ENCODE measurements at places on chromosomes 3 and 15. TPM values are rescaled to one million over a fixed set of nuclear protein-coding genes. Genes with fewer than 3 reads are reported as not detected.

The SLC35A5 gene
- 26.7 TPM for total RNA-seq

The PPP1R14D gene
- not detected for total RNA-seq

The CTDSPL gene
- total RNA-seq: 38.8 TPM

The CKMT1B gene
- 19.0 TPM for total RNA-seq

The SPSB4 gene
- total RNA-seq: not detected

The CCDC13 gene
- 1.1 TPM for total RNA-seq

The TGM5 gene
- 0.12 TPM for total RNA-seq

The HYKK gene
- total RNA-seq: 1.2 TPM

The CCR3 gene
- total RNA-seq: not detected

The EPHB3 gene
- 4.0 TPM for total RNA-seq

The HHLA2 gene
- total RNA-seq: not detected

The GOLGA8H gene
- 0.70 TPM for total RNA-seq

The BFSP2 gene
- not detected for total RNA-seq

The CACNA2D3 gene
- 1.5 TPM for total RNA-seq

The CNTN3 gene
- total RNA-seq: 3.5 TPM

The MESP2 gene
- not detected for total RNA-seq

The STRIT1 gene
- total RNA-seq: not detected

The FOXB1 gene
- total RNA-seq: not detected

The INKA1 gene
- total RNA-seq: 4.8 TPM

The PCSK6 gene
- 29.8 TPM for total RNA-seq

The FBLN2 gene
- total RNA-seq: not detected

The RASGRP1 gene
- total RNA-seq: not detected

The ARGFX gene
- total RNA-seq: not detected

The FILIP1L gene
- 2.4 TPM for total RNA-seq

The KPNA1 gene
- 104 TPM for total RNA-seq

The EFCAB12 gene
- 0.22 TPM for total RNA-seq

The ITIH4 gene
- 0.58 TPM for total RNA-seq

The HRH1 gene
- 14.8 TPM for total RNA-seq

The NOP10 gene
- 168 TPM for total RNA-seq

The KBTBD13 gene
- total RNA-seq: not detected

The GPR156 gene
- 1.0 TPM for total RNA-seq

The ALCAM gene
- total RNA-seq: 112 TPM

The MUC4 gene
- not detected for total RNA-seq

The PLXNB1 gene
- 101 TPM for total RNA-seq

The TRPM1 gene
- total RNA-seq: not detected

The OR5K2 gene
- not detected for total RNA-seq

The PSMA4 gene
- total RNA-seq: 261 TPM

The GOLGA6B gene
- not detected for total RNA-seq

The PRRT3 gene
- 1.3 TPM for total RNA-seq

The RTP3 gene
- not detected for total RNA-seq

The SCN11A gene
- 0.05 TPM for total RNA-seq

The FBXW12 gene
- total RNA-seq: not detected

The SERPINI2 gene
- not detected for total RNA-seq

The FETUB gene
- 0.47 TPM for total RNA-seq

The GOLGA8J gene
- total RNA-seq: not detected

The CFAP20DC gene
- 1.1 TPM for total RNA-seq

The SLC30A4 gene
- total RNA-seq: 3.4 TPM

The GTF2A2 gene
- 165 TPM for total RNA-seq

The SPG11 gene
- 65.1 TPM for total RNA-seq

The CPN2 gene
- not detected for total RNA-seq

The FGD5 gene
- total RNA-seq: not detected

The GRAMD1C gene
- 0.79 TPM for total RNA-seq

The GABRA5 gene
- total RNA-seq: not detected

The WDR49 gene
- 0.54 TPM for total RNA-seq

The HTR3E gene
- total RNA-seq: not detected

The PPARG gene
- 12.4 TPM for total RNA-seq

The APOD gene
- total RNA-seq: 0.83 TPM

The ENTPD3 gene
- 0.28 TPM for total RNA-seq

All from MCF 10A (cell line).